CD4-positive, alpha-beta T cell treated with Interferon gamma for 1 hour (primary cell): ENCODE measurements at places on chromosomes 12 and 14.
A peak's percentile ranks its signal among the peaks of the same experiment; 100 is the strongest.

- no peak for DNase-seq
These were observed 313.2 kb upstream of the DIO3 start for GRCh38 chr14:101247842-101248725.

DNA sequence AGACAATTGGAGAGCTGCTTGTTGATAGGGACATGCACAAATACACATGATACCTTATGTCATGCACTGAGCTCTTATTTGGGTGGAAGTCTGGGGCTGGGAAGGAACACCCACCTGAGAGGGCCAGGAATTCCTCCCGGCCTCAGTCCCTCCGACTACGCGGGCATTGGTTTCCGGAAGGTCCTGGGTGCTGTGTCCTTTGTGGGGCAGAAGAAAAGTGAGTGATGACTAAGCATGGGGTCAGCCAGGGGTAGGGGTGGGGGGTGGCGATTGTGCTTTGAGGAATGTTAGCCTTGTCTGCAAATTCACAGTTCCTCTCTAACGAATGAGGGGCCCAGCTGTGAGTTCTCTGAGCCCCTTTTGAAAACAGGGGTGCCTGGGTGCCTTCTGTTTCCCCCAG lies 798 bp downstream of the CELA1 start:
- no peak for DNase-seq

GRCh38 chr12:14970473-14970872 lies 2.4 kb upstream of the PDE6H start:
- no peak for DNase-seq

- peak; percentile 26 for DNase-seq
These were observed 24.3 kb upstream of the PCNX1 start for GRCh38 chr14:70882776-70883492.

DNA sequence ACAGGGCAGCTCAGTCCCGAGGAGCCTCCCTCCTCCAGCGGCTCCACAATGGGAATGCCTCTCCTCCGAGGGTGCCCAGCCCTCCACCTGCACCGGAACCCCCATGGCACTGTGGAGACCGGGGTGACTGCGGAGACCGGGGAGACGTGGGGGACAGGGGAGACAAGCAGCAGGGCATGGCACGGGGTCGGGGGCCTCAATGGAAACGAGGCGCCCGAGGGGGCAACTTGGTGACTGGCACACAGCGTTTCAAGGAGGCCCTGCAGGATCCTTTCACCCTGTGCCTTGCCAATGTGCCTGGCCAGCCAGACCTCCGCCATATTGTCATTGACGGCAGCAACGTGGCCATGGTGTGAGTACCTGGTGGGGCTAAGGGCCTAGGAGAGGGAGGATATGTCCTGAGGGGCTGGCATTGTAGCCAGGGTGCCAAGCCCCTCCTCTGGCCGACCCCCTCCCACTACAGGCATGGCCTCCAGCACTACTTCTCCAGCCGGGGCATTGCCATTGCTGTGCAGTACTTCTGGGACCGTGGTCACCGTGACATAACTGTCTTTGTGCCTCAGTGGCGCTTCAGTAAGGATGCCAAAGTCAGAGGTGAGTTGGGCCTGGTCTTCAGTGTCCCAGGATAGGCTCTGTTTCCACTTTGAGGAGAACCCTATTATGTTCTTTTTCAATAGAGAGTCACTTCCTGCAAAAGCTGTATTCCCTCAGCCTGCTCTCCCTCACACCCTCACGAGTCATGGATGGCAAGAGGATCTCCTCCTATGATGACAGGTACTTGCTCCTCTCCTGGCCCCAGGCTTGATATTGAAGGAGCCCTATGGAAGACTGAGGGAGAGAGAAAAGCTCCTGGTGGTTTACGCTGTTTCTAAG lies 2.7 kb downstream of the KHNYN start:
- no peak for DNase-seq

DNA sequence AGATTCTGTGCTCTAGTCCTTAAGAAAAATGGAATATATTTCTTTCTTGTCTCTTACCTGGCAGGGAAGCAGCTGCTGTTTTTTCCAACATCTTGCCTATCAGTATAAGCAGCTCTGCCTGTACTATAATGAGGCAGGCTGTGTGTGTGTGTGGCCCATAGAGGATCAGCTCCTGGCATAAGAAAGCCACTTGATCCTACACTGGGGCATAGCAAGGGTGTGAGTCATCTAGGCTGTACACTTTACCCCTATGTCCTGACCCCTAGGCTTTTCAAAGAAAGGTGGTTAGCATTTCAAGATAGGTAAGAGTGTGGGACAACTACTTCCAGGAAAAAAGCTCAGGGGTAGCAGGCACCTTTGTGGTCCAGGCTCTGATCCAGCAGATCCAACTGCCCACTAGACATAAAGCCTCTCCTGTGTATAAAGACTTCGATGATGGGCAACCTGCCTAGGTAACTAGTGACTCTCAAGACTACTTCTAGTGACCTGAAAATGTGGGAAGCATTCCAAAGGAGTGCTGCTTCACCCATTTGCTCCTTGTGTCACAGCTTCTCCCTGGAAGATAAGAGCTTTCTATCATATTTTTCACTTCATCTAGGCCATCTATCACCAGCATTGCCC lies 4.9 kb upstream of the SENP1 start:
- no peak for DNase-seq

DNA sequence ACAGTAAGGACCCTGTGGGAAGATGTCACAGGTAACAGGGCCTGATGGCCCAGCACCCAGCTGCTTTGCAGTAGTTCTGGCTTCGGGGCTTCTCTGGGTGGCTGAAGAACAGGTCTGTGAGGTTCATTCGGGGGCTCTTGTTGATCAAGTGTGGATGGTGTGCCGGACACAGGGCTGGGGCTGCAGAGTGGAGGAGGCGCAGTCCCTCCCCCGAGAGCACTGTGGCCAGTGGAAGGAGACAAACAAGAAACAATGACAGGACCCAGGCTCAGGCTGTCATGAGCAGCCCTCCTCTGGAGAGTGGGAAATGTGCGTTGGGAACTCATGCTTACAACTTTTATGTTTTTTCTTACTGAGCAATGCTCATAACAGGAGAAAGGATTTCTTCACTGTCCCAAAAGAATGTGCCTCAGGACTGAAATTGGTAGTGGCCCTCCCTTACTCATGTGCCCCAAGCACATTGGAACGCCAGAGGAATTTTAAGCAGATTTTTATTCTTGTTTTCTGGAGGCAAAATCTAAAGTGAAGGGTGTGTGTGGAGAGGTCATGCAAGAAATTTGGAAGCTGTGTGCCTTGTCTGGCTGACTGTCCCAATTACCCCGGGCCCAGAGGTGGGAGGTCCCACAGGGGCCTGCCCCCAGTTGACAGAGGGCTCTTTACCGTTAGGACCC lies 233.8 kb downstream of the CACNA1C start:
- DNase-seq = no peak

- DNase-seq = no peak
These were observed 87.4 kb downstream of the CPNE8 start for GRCh38 chr12:38817942-38818341.

DNA sequence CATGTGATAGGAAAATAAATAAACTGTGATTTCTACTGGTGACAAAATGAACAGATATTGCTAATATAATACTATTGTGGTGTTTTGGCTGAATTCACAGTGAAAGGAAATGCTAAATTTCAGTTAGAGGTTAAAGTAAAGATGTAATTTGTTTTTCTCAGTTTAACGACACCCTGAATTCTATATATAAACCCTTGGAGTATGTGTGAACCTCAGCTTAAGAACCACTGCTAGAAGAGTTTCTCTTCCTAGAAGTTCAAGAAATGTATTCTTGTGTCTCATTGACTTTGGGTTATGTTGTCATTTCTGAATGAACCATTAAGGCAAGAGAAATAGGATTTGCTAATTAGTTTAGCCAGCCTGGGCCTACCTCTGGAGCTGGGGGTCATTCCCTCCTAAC lies 8.2 kb downstream of the FBXO34 start:
- DNase-seq = no peak

DNA sequence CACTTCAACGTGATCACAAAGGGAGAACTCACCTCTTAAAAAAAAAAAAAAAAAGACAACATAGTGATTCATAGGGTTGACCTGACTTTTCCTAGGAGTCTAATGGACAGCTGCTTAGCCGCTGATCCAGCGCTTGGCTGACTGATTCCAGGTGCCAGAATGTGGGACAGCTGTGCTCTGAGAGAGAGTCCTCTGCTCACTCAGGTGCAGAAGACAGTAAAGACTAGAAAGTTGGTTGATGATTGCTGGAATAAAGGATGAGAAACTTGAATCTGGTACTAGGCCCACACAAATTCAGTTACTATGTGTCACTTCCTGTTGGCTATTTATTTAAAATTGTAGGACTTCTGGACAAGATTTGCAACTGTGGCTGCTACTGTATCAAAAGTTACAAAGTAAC lies 229.4 kb downstream of the CHST11 start:
- DNase-seq = no peak

DNA sequence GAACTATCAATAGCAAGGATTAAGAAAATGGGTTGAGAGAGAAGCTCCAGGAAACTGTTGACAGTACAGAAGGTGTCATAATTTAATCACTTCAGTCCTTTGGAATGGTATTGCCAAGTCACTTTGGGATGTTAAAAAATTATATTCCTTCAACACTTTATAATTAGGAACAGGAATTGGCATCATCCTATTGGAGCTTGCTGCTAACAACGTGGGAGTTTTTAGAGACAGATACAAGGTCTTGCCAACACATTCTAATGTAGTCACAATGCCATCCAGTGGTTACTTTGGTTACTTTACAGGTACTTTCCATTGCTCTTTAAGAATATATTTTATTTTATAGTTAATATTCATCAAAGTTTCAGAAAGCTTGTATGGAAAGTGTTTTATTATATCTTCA lies 310.1 kb downstream of the SYT1 start:
- DNase-seq = no peak

- peak; percentile 70 for DNase-seq
These were observed 76.5 kb downstream of the VCPKMT start for GRCh38 chr14:50039734-50040400.

GRCh38 chr14:69701291-69701690 lies 65.7 kb upstream of the SRSF5 start:
- no peak for DNase-seq

DNA sequence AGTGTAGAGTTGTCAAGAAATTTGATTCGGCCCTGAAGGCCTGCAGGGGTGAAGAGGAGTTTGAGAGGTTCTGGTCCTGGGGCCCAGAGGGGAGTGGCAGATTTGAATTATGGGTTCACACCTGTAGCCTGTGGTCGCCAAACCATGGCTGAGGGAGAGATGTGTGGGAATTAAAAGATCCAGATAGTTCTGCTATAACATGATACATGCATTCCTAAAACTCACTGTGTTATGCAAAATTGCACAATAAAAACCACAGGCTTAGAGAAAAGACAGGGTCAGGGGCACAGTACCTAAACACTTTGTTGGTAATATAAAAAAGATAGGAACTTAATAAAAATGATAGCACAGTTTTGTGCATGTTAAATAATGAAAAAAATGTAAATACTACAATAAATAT lies 106.2 kb downstream of the TMEM30B start:
- DNase-seq = no peak

- no peak for DNase-seq
These were observed 33.9 kb downstream of the BHLHE41 start for GRCh38 chr12:26090836-26091510.

DNA sequence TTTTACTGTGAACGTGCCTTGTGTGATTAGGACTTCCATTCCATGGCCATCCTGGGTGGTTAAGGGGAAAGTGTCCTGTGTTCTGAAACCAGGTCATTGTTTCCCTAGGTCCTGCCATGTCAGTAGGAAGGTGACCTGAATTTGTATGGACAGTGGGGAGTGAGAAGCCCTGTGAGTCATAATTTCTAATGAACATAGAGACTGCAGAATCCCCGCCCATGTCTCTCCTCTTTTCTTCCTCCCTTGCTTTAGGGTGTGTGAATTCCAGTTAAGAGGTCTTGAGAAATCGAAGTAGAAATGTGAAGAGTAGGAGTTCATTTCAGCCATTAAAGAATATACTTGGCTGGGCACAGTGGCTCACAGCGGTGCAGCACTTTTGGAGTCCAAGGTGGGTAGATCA lies 8.1 kb downstream of the TTC9 start:
- DNase-seq = no peak

- no peak for DNase-seq
These were observed 263 bp downstream of the RCOR1 start for GRCh38 chr14:102592763-102593060.

DNA sequence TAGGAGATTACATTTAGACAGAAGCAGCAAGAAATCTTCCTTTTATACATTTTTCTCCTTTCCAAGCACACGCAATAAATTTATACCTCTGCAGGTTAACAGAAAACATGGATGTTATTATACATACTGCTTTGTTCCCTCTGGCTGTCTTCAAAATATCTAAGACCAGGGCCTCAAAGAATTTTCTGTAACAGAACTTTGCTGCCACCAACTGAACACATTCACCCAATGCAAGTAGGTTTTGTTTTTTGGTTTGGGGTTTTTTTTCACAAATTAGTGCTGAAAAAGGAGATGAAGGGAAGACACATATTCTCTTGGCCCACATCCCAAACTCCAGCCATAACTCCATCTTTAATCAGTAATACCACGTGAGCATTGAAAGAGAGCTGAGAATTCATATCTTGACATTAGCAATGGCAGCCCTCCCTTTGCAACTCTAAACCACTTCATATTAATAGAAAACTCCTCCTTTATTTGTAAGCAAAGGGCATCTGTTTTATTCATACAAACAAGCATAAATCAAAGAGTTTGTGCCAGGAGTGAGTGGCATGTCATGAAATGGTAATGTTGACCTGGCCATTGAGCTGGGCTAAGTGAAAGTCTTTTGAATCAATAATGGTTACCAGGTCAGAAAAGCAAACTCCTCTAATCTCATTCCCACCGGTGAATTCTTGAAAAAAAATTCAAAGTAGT lies 150.8 kb upstream of the FSCB start:
- no peak for DNase-seq

- DNase-seq = no peak
These were observed 57.1 kb downstream of the VWF start for GRCh38 chr12:6067152-6067916.

GRCh38 chr12:69324797-69325466 lies 23.2 kb upstream of the LYZ start:
- DNase-seq = no peak

GRCh38 chr12:103915306-103915705 lies 14.9 kb upstream of the HSP90B1 start:
- DNase-seq = no peak

DNA sequence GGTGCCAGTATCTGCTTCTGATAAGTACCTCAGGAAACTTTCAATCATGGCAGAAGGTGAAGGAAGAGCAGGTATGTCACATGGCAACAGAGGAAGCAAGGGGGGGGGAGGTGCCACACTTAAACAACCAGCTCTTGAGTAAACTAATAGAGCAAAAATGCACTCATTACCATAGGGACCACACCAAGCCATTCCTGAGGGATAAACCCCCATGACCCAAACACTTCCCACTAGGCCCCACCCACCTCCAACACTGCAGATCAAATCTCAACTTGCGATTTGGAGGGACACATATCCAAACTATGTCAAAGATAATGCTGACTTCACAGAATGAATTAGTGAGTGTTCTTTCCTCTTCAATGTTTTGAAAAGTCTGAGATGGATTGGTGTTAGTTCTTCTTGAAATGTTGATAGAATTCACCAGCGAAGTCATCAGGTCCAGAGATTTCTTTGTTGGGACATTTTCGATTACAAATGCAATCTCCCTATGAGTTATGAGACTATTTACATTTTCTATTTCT lies 16.6 kb downstream of the TFCP2 start:
- DNase-seq = no peak

GRCh38 chr14:100604709-100605108 lies 17.5 kb upstream of the BEGAIN start:
- DNase-seq = no peak

- no peak for DNase-seq
These were observed 289.9 kb upstream of the CAND1 start for GRCh38 chr12:66979251-66979650.
